ENCODE measurements at places on chromosomes 2 and 18. TPM values are rescaled to one million over a fixed set of nuclear protein-coding genes. Genes with fewer than 3 reads are reported as not detected.

MITD1 gene
- total RNA-seq, result 55.1 TPM

TCF23 gene
- total RNA-seq, result not detected

TTC32 gene
- total RNA-seq, result 7.4 TPM

FIGN gene
- 1.5 TPM for total RNA-seq

TANC1 gene
- 22.8 TPM for total RNA-seq
